CD8-positive, alpha-beta T cell (primary cell): ENCODE measurements at places on chromosomes 11 and 22.

- no peak for DNase-seq
Observed at GRCh38 chr11:40104941-40105550, 1354.4 kb downstream of the LRRC4C start.

DNA sequence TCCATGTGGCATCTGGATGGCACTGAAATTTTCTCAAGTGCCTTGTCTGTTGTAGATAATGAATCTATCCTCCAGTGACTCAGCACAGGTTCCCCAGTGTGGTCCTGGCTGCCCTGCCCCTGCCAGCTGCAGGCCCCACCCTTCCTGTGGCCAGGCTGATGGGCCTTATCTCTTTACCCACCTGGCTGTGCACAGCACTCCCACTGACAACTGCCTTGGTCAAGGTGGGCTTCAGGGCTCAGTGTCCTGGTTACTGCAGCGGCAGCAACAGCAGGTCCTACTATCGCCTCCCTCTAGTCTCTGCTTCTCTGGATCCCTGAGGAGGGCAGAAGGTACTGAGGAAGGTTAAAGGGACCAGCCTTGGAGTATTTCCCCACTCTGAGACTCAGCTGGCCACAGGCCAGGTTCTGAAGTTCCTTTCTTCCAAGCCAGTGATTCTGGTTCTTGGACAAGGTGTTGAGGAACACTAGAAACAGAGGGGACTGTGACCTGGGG, 3.1 kb downstream of the HMBS start:
- no peak for DNase-seq

- DNase-seq, result no peak
Observed at GRCh38 chr11:3796801-3797328, 489 bp downstream of the NUP98 start.

DNA sequence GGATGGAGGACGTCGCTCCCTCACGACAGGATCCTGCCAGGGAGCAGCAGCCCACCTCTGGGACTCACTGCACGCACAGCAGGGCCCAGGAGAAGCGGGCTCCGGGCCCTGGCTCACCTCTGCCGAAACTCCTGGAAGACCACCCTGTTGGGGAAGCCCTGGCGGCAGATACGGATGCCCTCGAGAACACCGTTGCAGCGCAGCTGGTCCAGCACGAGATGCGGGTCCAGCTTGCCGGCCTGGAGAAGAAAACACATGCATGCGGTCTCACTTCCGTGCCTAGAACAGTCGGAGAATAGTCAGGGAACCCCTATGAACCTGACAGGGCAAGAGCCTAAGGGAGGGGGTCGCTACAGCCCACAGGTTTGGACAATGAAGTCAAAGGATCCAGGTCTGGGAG, 52.9 kb downstream of the APOL1 start:
- DNase-seq, result no peak

DNA sequence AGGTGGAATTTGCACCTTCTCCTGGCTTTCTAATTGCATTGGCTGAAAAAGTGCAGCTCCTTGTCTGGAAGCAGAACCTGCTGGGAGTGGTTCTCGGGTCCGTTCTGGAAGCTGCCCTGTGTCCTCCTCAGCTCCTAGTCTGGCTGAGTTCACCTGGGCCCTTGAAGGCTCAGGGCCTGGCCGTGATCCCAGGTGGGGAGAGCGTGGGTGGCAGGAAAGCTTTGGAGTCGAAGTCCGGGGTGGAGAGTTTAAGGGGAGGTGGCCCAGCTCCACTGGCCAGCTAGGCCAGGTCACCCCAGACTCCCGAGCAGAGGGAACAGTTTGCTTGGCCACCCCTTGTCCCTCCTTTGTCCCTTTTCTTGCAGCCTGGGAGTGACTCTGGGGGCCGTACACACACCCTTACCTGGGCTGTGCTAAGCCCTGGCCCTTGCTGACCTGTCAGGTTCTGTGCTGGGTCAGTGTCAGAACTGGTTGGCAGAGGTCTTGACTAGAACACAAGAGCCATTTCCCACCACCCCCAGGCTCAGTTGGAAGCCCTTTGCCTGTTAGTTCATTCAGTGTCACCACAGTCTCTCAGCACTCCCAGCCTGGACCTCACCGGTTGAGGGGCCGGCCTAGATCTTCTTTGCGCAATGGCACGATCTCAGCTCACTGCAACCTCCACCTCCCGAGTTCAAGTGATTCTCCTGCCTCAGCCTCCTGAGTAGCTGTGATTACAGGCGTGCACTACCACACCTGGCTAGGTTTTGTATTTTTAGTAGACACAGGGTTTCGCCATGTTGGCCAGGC, 37.3 kb downstream of the LRP5 start:
- DNase-seq, result no peak
